ENCODE measurements at places on chromosomes 12 and 14. TPM values are rescaled to one million over a fixed set of nuclear protein-coding genes. Genes with fewer than 3 reads are reported as not detected.

- H3K4me1 ChIP-seq = no peaks in the 10 kb centered on the region
- no peaks in the 10 kb centered on the region for H3K36me3 ChIP-seq
- DNase-seq = no peak
- no peak overlapping the region for H3K4me3 ChIP-seq
Measured at GRCh38 chr14:93712838-93713724, 75.2 kb downstream of the PRIMA1 start.

DNA sequence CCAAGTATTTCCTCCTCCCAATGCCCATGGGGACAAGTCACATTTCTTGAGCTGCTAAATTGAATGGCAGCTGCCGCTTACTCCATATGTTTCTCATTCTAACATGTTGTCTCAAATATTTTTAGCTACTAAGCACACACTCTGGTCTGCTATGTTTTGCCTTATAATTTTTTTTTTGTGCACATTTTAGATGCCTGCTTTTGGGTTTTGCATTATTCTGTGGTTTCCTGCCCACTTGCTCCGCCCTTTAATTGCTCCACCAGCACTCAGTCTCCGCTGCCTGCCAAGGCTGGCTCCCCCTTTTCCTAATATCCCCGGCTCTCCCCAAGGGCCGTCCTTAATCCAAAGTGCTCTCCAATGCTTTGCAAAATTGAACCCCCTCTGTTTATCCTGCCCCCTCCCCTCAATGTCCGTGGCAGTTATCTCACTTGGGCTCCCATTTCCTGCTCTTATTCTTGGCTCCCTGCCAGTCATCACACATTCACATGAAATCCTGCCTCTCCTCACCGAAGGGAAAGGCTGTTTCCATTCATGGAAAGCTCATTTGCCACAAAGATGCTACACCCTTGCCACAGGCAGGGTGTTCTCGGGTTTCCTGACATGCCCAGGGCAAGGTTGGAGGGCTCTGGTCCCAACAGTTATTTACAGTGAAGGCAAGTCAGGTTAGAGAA is 79.4 kb downstream of the C12orf75 start:
- H3K36me3 ChIP-seq = no peaks in the 10 kb centered on the region
- no peak overlapping the region for H3K27ac ChIP-seq
- DNase-seq = no peak
- H3K4me1 ChIP-seq = no peaks in the 10 kb centered on the region

DNA sequence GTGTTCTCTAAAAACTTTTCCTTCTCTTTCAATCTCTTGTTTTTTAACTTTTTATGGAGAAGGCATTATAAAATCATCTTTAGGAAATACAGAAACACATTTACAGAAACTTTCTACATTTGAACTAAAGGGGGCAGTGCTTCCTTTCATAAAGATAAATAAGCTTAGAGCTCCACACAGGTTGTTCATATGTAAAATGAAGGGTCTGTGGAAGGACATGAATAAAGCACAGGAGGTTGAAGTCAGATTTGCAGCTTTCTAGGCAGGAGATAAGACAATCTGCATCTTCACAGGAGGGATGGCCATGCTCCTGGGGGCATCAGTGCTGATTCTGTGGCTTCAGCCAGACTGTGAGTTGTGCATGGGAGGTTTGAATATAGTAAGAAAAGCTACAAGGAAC is 426.0 kb downstream of the DAD1 start:
- no peaks in the 10 kb centered on the region for H3K4me1 ChIP-seq
- DNase-seq = no peak
- H3K36me3 ChIP-seq = no peaks in the 10 kb centered on the region
- no peak overlapping the region for H3K4me3 ChIP-seq
- H3K27me3 ChIP-seq = no peaks in the 10 kb centered on the region

Gene KRT83
- total RNA-seq = not detected

- DNase-seq = no peak
- no peaks in the 10 kb centered on the region for H3K36me3 ChIP-seq
- H3K4me3 ChIP-seq = no peak overlapping the region
Measured at GRCh38 chr12:112852810-112853209, 54.0 kb upstream of the OAS1 start.

DNA sequence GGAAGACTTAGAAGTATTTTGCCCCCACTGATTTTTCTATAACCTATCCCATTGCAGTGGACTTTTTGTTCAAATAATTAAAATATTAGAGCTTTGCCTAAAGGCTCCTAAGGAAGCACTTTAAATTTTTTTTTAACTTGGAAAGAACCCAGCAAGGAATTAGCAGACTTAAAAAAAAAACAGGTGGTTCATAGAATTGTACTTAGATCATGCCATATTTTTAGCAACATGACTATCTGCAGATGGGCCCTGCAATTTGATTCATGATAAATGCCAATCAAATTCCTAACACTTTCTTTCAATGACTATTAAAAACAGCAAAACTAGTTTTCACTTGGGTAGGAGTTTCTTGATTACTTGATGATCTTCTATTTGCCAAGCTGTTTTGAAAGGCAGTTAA is 11.5 kb downstream of the ADAMTS20 start:
- no peak overlapping the region for H3K27ac ChIP-seq
- no peaks in the 10 kb centered on the region for H3K36me3 ChIP-seq
- DNase-seq = no peak
- H3K4me1 ChIP-seq = no peaks in the 10 kb centered on the region

DNA sequence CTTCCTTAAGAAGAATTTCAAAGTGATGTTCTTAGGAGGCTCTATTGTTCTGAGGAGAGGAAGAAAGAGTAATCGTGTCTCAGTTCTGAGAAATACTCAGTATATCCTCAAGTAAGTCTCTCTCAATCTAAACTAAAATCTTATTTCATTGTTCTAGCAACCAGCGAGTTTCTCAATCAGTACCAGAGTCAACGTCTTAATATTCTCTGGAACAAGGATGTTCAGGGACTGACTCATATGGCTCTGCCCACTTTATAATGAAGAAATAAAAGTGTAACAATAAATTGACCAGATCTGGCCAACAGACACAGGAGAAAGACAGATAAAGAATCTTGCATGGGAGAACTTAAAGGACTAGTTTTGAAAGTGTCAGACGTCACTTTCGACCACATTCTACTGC is 469.8 kb upstream of the FLRT2 start:
- H3K27me3 ChIP-seq = no peaks in the 10 kb centered on the region
- DNase-seq = no peak
- H3K4me3 ChIP-seq = no peak overlapping the region
- no peaks in the 10 kb centered on the region for H3K4me1 ChIP-seq
- H3K27ac ChIP-seq = no peak overlapping the region

GRCh38 chr14:73295198-73295796 is 58.0 kb downstream of the PAPLN start:
- no peak overlapping the region for H3K27ac ChIP-seq
- peak; percentile 10 for DNase-seq
- H3K27me3 ChIP-seq = no peaks in the 10 kb centered on the region
- H3K36me3 ChIP-seq = peaks cover 12% of the 10 kb centered on the region
- H3K4me1 ChIP-seq = no peaks in the 10 kb centered on the region
- no peak overlapping the region for H3K4me3 ChIP-seq

DNA sequence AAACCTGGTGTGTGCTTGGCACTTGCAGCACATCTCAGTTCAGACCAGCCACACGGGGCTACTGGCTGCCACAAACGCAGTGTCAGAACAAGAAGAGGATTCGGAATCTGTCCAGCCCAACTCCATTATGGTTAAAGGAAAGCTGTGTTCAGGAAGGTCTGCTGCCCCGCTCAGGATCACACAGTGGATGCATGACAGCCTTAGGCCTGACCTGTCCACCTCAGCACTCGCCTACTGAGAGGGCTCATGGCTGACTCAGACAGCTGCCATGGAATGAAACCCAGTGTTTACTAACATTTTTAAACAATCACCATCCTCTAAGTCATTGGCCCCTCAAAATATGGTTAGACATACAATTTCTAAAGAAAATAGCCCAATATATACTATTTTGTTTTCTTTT is 5.6 kb upstream of the NIN start:
- H3K4me3 ChIP-seq = no peak overlapping the region
- H3K4me1 ChIP-seq = no peaks in the 10 kb centered on the region
- H3K36me3 ChIP-seq = no peaks in the 10 kb centered on the region
- no peak for DNase-seq
- H3K27ac ChIP-seq = no peak overlapping the region

GRCh38 chr14:92973798-92974372 is 50.9 kb downstream of the CHGA start:
- H3K4me3 ChIP-seq = no peak overlapping the region
- H3K4me1 ChIP-seq = no peaks in the 10 kb centered on the region
- no peak for DNase-seq
- H3K36me3 ChIP-seq = no peaks in the 10 kb centered on the region

DNA sequence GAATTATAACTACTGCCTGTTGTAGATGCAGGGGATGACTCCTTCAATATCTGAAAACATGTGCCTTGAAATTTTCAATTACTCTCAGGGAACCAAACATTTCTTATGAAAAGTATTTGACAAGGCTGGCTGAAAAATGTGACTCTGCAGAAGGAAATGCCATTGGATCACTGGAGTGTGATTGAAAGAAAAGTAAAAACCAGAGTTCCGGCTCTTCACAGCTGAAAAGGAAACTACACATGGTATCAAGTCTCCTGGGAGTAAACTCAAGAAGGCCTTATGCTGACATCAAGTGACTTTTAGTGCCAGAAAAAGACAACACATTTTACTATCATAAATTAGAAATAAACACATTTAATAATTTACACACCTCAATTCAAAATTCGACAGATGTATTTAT is 693.0 kb downstream of the LRFN5 start:
- no peak for DNase-seq
- no peak overlapping the region for H3K4me3 ChIP-seq
- no peaks in the 10 kb centered on the region for H3K27me3 ChIP-seq
- H3K27ac ChIP-seq = no peak overlapping the region
- H3K4me1 ChIP-seq = no peaks in the 10 kb centered on the region
- no peaks in the 10 kb centered on the region for H3K36me3 ChIP-seq

GRCh38 chr14:53701108-53701875 is 255.3 kb downstream of the BMP4 start:
- H3K4me3 ChIP-seq = no peak overlapping the region
- no peaks in the 10 kb centered on the region for H3K27me3 ChIP-seq
- no peaks in the 10 kb centered on the region for H3K4me1 ChIP-seq
- no peak for DNase-seq

DNA sequence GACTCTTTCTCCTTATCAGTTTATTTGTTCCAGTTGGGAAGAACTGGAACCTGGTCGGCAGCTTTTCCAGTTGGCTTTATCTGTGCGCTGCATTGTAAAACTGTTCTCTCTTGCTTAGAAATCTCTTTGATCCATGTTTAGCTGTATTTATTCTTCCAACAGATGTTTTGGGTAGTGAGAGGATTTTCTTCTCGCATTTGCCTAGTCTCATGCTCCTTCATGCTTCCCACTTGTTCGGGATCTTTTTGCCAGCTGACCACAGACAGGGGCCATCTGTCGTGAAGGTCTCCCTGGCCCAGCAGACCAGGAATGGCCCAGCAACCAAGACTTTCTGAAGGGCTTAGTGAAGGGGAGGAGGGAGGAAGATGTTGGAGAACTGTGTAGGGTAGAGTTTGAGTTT is 21.6 kb downstream of the NTF3 start:
- H3K4me3 ChIP-seq = no peak overlapping the region
- no peak overlapping the region for H3K27ac ChIP-seq
- DNase-seq = no peak
- peaks cover 10% of the 10 kb centered on the region for H3K27me3 ChIP-seq
- H3K4me1 ChIP-seq = no peaks in the 10 kb centered on the region

DNA sequence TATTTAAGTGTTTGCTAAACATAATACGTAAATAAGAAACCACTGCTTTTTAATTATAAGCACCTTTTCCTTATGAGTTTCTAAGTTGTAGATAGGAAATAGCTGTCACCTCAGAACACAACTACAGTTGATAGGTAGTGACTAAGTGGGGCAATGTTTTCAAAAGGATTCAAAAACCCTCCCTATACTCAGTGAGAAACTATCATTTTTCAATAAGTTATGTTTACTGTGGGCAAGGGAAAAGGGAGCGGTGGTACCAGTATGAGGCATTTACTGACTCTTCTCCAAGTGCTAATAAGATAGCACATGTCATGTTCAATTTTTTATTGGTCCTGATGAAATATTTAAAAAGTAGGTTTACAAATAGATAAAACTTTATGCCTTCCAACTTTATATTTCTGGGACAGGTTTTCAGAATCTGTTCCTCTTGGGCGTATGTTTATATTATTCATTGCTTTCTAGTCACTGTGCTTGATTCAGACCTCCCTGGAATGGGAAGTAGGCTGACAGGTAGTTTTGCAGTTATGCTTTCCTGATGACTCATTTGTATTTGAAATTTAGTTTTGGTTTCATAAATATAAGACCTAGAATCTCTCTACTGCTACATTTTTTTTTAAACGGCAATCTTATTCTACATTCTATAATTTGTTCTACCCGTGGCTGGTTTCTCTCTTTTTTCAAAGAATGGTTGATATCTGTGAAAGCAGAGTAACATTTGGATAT is 153.1 kb downstream of the TMEM117 start:
- H3K27me3 ChIP-seq = no peaks in the 10 kb centered on the region
- no peaks in the 10 kb centered on the region for H3K36me3 ChIP-seq
- no peak overlapping the region for H3K27ac ChIP-seq
- no peak for DNase-seq
- no peaks in the 10 kb centered on the region for H3K4me1 ChIP-seq

- H3K36me3 ChIP-seq = peaks cover 16% of the 10 kb centered on the region
- H3K27me3 ChIP-seq = no peaks in the 10 kb centered on the region
- no peak overlapping the region for H3K4me3 ChIP-seq
- peaks cover 13% of the 10 kb centered on the region for H3K4me1 ChIP-seq
- H3K27ac ChIP-seq = no peak overlapping the region
Measured at GRCh38 chr14:93263416-93263815, 56.4 kb downstream of the UBR7 start.

- no peaks in the 10 kb centered on the region for H3K4me1 ChIP-seq
- no peak for DNase-seq
- H3K4me3 ChIP-seq = no peak overlapping the region
- peaks cover 6% of the 10 kb centered on the region for H3K27me3 ChIP-seq
- H3K36me3 ChIP-seq = no peaks in the 10 kb centered on the region
Measured at GRCh38 chr12:68245180-68246021, 8.0 kb downstream of the IL22 start.

Gene PLD4
- total RNA-seq = 0.24 TPM

DNA sequence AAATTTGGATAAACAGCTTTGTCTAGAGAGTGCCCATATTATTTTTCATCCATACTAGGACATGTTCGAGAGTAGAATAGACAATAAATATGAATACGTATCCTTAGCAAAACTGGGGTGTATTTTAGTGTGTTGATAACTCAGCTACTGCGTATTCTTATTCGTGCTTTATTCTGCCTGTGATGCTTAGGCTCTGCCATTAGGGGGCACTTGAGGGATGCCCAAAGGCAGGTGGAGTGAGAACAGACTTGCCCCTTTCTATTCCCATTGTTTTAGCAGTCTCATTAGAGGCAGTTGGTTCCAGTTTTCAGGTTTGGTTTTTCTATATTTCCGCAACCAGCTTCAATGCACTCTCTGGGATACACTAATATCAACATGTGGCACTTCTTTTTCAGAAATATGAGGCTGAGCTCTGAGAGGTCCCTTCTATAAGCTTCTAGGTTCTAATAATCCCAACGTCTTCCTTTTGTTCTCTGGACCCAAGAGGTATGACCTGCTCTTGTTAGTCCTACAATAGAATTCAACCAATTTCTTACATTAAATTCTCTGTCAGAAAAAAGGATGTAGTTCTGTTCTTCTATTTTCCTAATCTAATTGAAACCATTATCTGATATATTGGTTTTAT is 985.7 kb upstream of the FBXO33 start:
- H3K4me3 ChIP-seq = no peak overlapping the region
- no peaks in the 10 kb centered on the region for H3K36me3 ChIP-seq
- H3K4me1 ChIP-seq = no peaks in the 10 kb centered on the region
- no peaks in the 10 kb centered on the region for H3K27me3 ChIP-seq
- DNase-seq = peak; percentile 6
- no peak overlapping the region for H3K27ac ChIP-seq

GRCh38 chr14:68896132-68896531 is 83.0 kb downstream of the ACTN1 start:
- DNase-seq = peak; percentile 3
- no peaks in the 10 kb centered on the region for H3K27me3 ChIP-seq
- no peak overlapping the region for H3K4me3 ChIP-seq

Gene CLEC2D
- total RNA-seq = 2.2 TPM
